ENCODE measurements at places on chromosomes 7 and 10.

- DNase-seq, result no peak
Observed at GRCh38 chr10:70601746-70602145, 795 bp downstream of the PRF1 start.

GRCh38 chr10:129839285-129840195 lies 124.5 kb downstream of the EBF3 start:
- no peak for DNase-seq

- no peak for DNase-seq
Observed at GRCh38 chr7:21462081-21462480, 34.2 kb downstream of the SP4 start.

- DNase-seq, result no peak
Observed at GRCh38 chr7:15288741-15289140, 273.1 kb downstream of the AGMO start.

DNA sequence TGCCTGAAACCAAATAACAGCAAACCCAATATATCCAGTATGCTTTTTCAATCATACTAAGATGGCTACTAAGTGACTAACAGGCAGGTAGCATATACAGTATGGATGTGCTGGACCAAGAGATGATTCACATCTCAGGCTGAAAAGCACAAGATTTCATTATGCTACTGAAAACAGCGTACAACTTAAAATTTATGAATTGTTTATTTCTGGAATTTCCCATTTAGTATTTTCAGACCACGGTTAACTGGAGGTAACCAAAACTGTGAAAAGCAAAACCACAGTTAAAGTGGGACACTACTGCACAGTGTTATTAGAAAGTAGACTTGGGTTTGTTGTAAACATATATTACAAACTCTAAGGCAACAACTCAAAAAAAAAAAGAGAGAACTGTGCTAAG lies 91.5 kb downstream of the KMT2C start:
- DNase-seq, result no peak

GRCh38 chr7:129366-130221 lies 62.8 kb upstream of the FAM20C start:
- no peak for DNase-seq

DNA sequence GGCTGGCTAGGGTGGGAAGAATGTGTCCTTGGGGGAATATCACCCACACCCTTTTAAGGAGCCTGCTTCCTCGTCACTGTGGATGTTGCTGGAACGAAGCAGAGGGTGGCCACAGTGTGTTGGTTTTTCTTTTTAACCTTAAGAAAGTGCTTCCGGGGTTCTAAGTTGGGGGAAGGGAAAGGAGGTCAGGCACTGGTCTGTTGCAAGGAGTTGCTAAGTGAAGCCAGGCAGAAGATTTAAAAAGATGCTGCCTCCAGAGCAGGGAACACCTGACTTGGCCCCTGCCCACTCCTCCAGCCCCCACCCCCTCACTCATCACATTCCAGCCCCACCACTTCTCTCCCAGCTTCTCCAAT lies 213.1 kb downstream of the EMX2 start:
- no peak for DNase-seq

- DNase-seq, result no peak
Observed at GRCh38 chr10:71756311-71757191, 16.8 kb downstream of the VSIR start.

Measured in activated naive CD4-positive, alpha-beta T cell (primary cell).